Upper lobe of left lung (tissue), 6 donors: ENCODE measurements at places on chromosomes 4 and X.

GRCh38 chr4:56086073-56086541 is 137.4 kb downstream of the CEP135 start:
- no peak for DNase-seq

- no peak for DNase-seq
Observed at GRCh38 chr4:10140866-10141759, 24.5 kb upstream of the WDR1 start.

DNA sequence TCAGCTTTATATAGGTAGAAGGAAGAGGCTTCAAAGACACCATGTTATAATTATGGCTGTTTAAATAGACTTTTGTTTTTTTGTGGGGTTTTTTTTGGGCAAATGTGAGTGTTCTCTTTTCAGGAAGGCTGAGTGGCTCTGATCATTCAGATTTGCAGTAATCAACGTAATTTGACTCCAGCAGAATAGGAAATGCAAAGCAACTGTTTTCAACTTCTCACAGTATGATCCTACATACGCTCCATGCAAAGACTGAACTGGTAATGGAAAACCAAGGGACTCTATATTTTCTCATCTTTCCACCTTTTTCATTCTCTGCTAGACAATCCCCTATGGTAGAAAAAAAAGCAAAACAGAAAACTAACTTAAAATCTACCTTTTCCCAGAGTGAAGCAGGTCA is 10.8 kb downstream of the ADH1B start:
- DNase-seq: no peak

DNA sequence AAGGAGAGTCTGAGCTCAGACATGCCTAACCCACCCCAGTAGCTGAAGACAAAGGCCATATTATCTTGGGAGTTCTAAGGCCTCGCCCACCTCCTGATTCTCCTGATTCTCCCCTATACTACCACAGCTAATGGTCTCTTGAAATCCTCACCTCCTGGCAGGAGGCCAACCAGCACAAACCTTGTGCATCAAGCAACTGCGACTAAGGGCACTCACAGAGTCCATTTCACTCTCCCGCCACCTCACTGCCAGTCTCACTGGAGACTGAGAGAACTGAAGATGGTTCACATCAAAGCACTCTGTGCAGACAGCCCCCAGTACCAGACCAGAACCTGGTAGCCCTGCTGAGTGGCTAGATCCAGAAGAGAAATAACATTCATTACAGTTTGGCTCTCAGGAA is 102.1 kb upstream of the KLF8 start:
- no peak for DNase-seq

DNA sequence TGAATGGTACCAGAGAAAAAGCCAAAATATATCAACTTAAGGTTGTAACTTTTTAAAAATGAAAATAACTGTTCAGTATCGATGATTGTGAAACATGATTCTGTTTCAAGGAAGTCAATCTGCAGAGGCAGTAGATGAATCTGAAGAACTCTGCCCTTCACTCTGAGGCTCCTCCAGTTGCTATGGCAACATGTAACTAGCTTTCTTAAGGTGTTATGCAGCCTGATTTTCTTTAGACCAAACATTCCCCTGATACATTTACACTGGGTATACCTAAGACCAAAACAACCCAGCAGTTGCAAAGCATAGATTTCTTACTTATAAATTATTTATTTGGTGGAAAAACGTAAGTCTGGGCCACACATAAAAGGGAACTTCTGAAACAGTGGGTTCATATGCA is 133.6 kb upstream of the RASGEF1B start:
- DNase-seq: no peak

DNA sequence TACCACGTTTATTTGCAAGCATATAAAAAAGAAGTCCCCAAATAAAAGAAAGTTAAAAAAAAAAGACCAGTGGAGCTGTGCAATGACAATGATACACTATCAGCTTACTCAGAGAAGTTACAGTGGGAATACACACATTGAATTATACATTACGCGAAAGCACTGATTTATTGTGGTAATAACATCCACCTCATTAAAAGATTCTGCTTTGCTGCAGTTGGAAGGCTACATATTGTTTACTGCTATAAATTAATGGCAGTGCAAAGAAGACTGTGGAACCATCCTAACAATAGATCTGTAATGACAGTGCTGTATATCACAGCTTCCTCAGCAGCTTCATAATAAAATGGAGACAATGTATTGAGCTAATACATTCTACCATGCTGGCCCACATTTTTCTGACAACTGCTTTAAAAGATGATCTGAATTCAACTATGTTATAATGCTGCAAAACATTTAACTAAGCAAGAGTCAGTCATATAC is 142.5 kb upstream of the MAB21L2 start:
- DNase-seq: no peak

- DNase-seq: no peak
Observed at GRCh38 chrX:110425222-110426154, 66.8 kb downstream of the RTL9 start.

DNA sequence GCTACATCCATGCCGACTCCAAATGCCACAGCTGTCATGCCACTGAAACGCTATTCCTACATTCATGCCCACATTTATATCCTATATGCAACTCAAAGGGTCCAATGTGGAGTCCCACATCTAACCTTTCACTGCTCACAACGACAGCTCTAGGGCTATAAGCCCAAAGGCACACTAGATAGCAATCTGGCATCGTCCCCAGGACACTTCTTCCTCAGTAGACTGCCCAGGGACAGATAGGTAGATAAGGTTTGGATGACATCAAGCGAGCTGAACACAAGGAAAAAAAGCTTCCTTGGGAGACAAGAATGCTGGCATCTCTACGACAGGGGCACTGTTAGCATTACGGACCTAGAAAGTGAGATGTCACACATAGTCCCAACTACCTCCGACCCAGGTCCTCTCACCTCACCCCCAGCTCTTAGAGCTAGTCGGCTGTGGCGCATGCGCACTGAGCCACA is 685 bp downstream of the RAB9B start:
- DNase-seq: peak; percentile 90

GRCh38 chr4:81494031-81494431 is 22.3 kb upstream of the RASGEF1B start:
- DNase-seq: no peak

DNA sequence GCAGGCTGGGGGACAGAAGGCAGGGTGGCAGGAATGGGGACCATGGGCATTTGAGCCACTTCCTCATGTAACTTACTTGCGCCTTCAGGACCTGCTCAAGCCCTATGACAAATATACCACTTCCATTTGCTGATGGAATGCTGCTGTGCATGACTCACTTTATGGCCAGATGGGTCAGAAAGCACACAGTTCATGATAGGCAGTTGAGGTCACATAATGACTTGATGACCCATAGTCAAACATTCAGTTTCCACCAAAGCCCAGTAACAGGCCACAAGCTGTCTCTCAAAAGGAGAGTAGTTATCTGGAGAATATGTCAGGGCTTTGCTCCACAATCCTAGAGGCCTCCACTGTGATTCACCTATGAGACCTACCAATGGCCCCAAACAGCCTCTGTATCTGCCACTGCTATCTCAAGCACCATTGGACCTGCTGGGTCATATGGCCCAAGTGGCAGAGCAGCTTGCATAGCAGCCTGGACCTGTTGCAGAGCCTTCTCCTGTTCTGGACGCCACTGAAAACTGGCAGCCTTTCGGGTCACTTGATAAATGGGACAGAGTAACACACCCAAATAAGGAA is 5.3 kb upstream of the PAPSS1 start:
- DNase-seq: no peak

- DNase-seq: no peak
Observed at GRCh38 chr4:148530114-148530513, 87.9 kb upstream of the NR3C2 start.

DNA sequence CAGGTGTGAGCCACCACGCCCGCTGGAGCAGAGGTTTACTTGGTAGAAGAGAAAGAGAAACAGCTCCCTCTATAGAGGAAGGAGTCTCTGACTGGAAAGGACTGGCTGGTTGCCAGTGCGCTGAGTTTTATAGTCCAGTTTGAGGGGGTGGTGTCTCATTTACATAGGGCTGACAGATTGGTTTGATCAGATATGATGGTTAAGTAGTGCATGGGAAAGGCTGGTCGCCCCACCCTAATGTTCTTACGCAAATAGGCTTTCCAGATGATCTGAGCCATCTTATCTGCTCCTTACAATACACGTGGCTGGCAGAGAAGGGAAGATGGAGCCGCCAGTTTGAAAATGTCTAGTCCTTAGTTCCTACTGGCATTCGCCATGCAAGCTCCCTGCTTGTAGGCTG is 439.5 kb downstream of the NAF1 start:
- DNase-seq: no peak

DNA sequence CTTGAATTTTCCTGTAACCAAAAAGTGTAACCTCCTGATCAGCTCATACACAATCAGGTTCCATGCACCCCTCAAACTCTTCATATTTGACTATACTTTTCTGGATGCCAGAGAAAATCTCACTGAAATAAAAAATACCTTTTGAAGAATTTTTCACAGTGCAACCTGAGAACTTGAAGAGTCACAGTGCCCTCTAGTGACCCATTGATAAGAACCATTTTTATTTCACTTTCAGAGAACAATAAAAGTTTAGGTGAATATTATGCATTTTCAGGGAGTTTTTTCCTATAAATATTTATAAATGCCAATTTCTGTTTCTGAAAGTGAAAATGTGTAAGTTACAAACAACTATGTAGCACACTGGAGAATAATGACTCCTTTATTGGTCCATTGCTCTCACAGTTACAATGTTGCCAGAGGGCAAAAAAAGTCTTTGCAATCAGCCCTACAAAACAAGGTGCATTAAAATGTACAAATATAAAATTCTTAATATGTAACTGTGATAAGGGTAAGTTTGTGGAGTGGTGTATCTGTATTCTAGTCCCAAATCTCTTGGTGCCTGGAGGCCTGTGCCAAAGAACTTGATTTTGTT is 153.6 kb upstream of the INTU start:
- DNase-seq: no peak

GRCh38 chrX:150502091-150502490 is 66.3 kb upstream of the MTM1 start:
- no peak for DNase-seq

- DNase-seq: no peak
Observed at GRCh38 chr4:96833831-96834230, 993.9 kb downstream of the PDHA2 start.

- DNase-seq: no peak
Observed at GRCh38 chrX:136731798-136732197, 48.9 kb downstream of the ARHGEF6 start.
